ENCODE measurements at places on chromosomes 2 and 18.

DNA sequence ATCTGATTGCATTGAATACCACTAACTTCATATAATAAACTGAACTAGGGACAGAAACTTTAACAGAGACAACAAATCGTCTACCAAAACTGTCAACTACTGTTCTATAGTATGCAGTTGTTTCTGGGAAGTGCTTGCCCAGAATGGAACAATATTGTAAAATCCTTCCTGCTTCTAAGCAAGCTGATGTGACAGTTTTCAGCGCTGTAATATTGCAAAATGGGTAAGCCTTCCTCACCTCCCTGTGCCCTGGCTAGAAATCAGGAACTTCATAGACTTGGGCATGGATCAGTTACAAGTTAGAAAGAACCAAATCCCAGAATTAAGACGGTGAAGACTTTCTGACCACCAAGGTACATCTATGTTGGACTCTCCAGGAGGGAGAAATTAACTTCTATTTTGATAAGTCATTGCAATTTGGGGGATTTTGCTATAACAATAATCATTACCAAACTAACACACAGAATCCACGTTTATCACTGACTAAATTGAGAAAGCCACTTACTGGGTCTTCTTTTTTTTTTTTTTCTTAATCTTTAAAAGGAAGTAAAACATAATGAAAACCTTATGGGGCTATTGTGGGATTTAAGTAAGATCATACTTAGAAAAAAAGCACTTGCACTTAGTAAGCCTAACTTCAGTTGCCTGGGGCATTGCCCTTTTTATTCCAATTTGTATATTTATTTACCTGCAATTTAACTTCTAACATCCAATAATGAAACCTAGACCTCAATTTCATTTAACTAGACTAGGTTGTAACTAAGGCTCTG is 261.5 kb downstream of the TRIB2 start:
- no peak for DNase-seq

DNA sequence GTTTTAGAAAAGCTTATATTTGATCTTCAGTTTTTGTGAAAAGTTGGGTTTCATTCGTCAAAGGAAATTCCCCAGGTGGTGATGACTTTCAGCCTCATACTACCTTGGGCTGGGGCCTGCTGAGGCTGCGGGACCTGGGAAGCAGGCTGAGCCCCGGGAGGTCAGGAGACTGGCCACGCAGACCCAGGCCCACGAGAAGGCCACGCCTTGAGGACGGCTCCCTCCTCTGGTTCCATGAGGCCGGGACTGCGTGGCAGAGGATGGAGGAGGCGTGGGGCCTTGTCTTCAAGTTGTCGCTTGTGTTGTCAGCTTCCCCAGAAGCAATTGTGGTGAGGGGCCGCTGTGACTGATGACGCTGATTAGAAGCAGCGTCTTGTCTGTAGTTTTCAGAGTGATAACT is 11.8 kb downstream of the CNDP2 start:
- DNase-seq: no peak

- DNase-seq: no peak
These were observed 9.2 kb downstream of the SERPINE2 start for GRCh38 chr2:224029876-224030275.

- no peak for DNase-seq
These were observed 79.8 kb upstream of the PIK3C3 start for GRCh38 chr18:41875094-41875780.

GRCh38 chr2:217790195-217790594 is 212.6 kb downstream of the TNS1 start:
- DNase-seq: no peak

GRCh38 chr2:160538559-160539355 is 45.1 kb upstream of the RBMS1 start:
- no peak for DNase-seq

DNA sequence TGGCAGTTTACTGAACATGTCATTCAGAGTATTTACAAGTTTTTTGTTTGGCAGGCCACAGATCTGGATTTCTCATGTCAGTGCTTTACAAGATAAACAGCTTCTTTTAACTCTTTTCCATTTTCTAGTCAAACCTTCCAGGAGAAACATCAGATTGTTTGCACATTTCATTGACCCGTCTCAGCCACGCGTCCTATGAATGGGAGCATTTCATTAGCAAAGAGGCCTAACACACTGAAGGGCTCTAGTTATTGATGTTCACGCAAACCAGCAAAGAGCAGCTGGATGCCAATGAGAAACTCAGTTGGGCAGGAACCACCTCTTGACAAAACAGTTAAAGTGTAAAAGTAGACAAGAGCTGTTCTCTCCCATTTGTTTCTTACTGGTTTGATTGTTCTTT is 29.2 kb upstream of the MFF start:
- DNase-seq: no peak

- no peak for DNase-seq
These were observed 71.4 kb upstream of the CDH20 start for GRCh38 chr18:61261870-61262269.

- no peak for DNase-seq
These were observed 67.3 kb upstream of the SPOPL start for GRCh38 chr2:138433995-138434951.

DNA sequence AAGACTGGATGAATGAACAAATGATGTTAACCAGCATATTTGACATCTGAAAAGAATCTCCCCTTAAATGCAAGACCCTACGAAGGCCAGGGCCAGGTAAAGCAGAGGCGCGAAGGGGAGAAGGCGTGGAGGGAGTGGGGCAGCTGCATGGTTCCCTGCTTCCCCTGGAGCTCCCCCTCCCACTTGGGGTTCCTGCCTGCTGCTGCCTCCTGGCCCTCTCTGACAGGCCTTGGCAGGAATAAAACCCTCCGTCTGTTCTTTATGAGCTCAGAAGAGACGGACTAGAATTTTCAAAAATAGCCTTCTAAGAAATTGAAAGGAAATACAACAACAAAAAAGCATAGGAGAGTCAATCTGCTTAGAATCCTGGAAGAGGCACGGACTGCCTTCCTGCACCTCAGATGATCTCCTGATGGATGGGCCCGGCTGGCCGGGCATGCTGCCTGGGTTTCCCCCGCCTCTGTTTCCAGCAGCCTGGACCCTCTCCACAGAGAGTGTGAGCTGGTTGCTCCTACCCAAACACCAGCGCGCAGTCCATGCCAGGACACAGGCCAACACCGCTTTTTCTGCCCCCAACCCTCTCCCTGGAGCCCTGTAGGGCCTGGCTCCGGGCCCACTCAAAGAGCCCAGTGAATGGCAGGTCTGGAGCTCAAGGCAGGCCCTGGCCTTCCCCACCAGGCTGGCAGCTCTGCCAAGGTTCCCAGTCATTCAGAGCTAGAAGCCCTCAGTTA is 23.9 kb downstream of the CFAP65 start:
- no peak for DNase-seq

- no peak for DNase-seq
These were observed 191.7 kb downstream of the FAM210A start for GRCh38 chr18:13534631-13535030.

GRCh38 chr2:236026841-236027240 is 141.3 kb downstream of the GBX2 start:
- no peak for DNase-seq

- no peak for DNase-seq
These were observed 17.6 kb upstream of the CTDP1 start for GRCh38 chr18:79662034-79662433.

GRCh38 chr18:67232406-67232805 is 284.1 kb downstream of the DSEL start:
- no peak for DNase-seq

DNA sequence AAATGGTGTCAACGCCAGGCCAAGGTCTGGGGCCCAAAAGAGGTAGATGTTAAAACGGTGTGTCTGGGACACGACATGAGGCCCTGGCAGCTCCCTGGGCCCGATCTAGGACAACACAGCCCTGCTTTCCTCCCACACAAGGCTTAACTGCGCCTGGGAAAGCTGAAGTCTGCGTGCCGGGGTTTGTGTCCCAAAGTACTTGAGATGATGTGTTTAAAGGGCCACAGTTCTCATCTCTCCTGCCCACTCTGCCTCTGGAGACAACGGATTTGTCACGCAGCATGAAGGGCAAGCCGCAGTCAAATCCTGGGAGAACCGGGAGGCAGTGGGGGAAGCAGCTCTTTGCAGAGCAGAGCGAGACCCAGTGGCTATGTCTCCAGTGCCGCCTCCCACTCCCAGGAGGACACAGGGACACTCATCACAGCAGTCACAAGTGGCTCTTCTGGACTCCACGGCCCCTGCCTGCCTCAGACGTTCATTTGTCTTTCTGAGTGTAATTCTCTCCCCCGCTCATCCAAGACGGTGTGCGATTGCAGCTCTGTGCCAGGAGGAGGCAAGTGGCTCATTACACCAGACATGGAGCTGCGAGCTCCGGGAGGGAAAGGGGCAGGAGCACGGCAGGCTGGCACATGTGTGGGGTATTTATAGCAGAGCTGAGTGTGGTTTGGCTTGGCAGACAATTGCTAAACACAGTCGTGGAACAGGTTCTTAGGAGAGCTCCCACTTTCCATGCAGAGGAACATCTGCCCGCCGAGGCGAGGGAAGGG is 57.7 kb upstream of the SEMA4C start:
- no peak for DNase-seq
